ENCODE measurements at places on chromosomes 12 and 14.

GRCh38 chr14:104871656-104872468, 6.8 kb downstream of the CEP170B start:
- DNase-seq, result no peak

- no peak for DNase-seq
Observed at GRCh38 chr14:35213869-35214387, 78.3 kb upstream of the PSMA6 start.

GRCh38 chr12:130987151-130987931, 33.6 kb downstream of the ADGRD1 start:
- no peak for DNase-seq

GRCh38 chr12:103102225-103102744, 144.8 kb downstream of the ASCL1 start:
- DNase-seq, result no peak

GRCh38 chr12:122871851-122872780, 23.8 kb downstream of the VPS37B start:
- no peak for DNase-seq

- no peak for DNase-seq
Observed at GRCh38 chr14:100392356-100392755, 69.2 kb downstream of the SLC25A47 start.

GRCh38 chr12:57939291-57939690, 2.1 kb upstream of the ATP23 start:
- DNase-seq, result no peak

- DNase-seq, result no peak
Observed at GRCh38 chr14:23355871-23356435, 3.3 kb upstream of the SLC22A17 start.

GRCh38 chr12:50725011-50725942, 38.6 kb upstream of the ATF1 start:
- no peak for DNase-seq

- DNase-seq, result no peak
Observed at GRCh38 chr12:92604786-92605185, 98.0 kb upstream of the PLEKHG7 start.

- DNase-seq, result no peak
Observed at GRCh38 chr12:52171950-52172512, 19.8 kb downstream of the KRT80 start.

DNA sequence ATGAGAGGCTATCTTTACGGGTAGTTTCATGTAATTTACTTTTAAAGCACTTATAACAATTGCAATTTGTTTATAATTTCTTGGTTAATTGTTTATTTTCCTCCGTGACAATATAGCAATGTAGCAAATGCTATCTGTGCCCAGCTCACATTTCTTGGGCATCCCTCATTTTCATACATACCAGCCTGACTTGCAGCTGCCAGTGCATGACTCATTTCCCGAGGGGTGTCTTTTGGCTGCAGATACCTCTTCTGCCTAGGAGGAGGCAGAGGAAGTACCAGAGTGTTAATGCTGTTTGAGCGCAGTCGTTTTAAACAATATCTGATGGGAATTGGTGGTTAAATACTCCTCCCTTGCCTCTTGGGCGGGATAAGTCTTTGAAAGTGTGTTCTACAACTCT, 104.2 kb upstream of the ABCD2 start:
- DNase-seq, result no peak

DNA sequence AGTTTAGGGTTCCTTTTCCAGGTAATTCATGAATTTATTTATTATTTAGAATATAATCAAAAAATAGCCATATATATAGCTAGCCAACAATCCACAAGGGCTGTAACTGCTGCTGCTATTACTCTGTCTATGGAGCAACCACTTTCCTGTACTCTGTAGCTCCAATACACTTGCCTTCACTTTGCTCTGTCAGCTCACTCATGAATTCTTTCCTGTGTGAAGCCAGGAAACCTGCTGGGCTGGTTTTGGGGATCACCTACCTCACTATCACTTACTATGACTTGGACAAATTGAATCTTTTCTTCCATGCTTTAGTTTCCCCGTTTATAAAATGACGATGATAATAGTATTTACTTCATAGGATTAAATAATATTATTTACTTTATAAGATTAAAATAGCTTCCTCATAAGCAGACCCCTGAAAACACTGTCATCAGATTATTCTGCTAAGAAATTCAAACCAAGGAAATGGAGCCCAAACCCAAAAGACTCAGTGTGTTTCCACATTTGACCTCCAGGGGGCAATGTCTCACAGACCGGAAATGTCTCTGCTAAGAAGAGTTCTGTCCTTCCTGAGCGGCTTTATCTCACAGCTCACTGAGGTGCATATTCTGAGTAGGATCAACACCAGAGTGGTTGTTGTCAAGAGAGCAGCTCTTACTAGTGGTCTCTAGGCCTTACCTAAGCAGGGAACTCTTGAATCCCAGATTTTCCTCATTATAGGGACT, 457.1 kb downstream of the DAD1 start:
- DNase-seq, result no peak

GRCh38 chr12:16881986-16882570, 276.1 kb upstream of the LMO3 start:
- no peak for DNase-seq

DNA sequence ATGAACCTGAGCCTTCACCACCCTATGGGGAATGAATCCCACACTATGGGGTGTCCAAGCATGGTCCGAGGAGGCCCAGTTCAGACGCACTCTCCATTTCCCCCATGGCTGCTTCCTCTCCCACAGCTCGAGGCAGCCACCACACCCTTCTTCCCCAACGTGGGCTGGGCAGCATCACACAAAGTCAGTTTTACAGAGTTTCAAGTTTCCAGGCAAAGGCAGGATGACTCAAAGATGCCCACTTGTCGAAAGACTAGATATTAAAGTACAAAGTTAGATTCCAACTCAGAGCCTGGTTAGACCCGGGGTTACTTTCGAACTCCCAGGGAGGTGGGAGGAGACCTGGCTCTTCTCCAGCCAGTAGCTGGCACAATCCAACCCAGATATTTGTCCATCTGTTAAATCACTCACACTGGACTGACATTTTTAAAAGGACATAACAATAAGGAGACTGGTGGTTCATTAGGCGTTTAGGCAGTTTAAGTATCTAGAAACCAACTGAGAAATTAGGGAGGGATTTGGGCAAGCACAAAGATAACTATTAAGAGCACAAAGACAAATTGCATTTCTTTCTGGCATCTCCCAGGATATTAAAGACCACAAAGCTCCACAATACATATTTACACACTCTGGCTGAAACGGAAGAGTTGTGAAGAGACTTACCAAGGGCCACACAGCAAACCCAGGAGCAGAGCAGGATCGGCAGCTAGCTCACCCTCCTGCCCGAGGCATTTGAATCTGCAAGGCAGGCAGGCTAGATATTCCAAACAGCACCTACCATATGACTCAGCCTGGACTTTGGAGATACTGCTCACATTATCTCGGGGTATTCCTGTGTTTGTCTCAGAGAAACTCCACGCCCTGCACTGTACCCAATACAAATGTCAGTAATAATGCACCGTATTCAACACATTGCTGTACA, 34.8 kb downstream of the TMCC3 start:
- no peak for DNase-seq

All from activated gamma-delta T cell treated with anti-CD3 and anti-CD28 coated beads, Interleukin-2, amount 50 U/mL, for 16 hours (primary cell).